ENCODE measurements at places on chromosomes 13 and 19.

GRCh38 chr19:48452289-48453190 lies 2.8 kb upstream of the KCNJ14 start:
- no peak for DNase-seq

- no peak for DNase-seq
Measured at GRCh38 chr19:56718231-56718630, 46.7 kb upstream of the ZNF835 start.

DNA sequence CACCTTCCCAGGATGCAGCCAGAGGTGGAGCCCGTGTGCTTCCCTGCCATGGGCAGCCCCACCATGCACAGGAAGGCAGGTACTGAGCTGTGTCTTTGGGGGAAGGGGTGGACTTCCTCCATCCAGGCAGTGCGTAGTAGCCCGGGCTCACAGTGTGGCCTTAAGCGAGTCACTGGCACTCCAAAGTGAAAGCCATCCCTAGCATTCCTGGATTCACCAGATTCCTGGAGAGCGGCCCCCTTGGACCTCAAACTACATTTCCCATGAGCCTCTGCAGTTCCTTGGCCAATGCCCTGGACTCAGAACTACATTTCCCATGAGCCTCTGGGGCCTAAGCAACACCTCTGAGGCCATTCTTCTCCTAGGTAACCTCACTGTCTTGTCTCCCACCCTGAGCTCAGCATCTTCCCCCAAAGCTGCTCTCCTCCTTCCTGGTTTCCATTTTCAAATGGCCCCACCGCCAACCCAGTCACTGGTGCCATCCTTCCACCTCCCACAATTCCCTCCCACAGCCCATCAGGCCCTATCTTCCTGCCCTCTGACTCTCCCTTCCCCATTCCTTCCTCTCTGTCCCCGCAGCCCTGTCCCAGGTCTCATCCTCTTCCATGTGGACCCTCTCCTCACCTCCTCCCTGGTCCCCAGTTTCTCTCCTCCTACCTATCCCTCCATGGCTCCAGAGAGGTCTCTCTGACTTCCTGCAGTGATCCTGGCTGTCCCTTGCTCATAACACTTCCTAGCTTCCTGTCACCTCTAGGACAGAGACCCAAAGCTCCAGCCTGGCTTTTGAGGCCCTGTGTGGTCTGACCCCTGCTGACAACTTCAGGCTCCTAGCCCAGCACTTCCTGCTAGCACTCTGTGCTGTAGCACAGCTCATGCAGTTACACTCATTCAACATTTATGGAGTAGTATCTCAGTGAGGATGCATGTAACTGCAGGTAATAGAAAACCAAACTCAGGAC lies at the start of gene C19orf81:
Gene C19orf81, plus strand, starts transcription at position 13 of the 959 bp plus-strand sequence. Its CDS starts 0 bp downstream, at position 13.
- DNase-seq = no peak

GRCh38 chr19:44891016-44891882 lies at the start of gene TOMM40:
TOMM40 (plus strand) TSS chr19:44891254; CDS start chr19:44891416, 162 bp downstream.
- DNase-seq = peak; percentile 100

GRCh38 chr19:48330012-48330681 lies 4.8 kb downstream of the EMP3 start:
- DNase-seq = peak; percentile 94

GRCh38 chr19:12000152-12000981 lies 35.1 kb downstream of the ZNF433 start:
- DNase-seq = peak; percentile 61

- DNase-seq = no peak
Measured at GRCh38 chr13:27792393-27793218, at the start of gene GSX1. GSX1 (plus strand) TSS chr13:27792483; CDS start chr13:27792691, 208 bp downstream.

GRCh38 chr19:14450168-14450874 lies 17.2 kb downstream of the PKN1 start:
- peak; percentile 54 for DNase-seq

- no peak for DNase-seq
Measured at GRCh38 chr13:38204556-38204955, 145.1 kb upstream of the UFM1 start.

GRCh38 chr19:9640956-9641355 lies 19.9 kb upstream of the ZNF561 start:
- DNase-seq = no peak

DNA sequence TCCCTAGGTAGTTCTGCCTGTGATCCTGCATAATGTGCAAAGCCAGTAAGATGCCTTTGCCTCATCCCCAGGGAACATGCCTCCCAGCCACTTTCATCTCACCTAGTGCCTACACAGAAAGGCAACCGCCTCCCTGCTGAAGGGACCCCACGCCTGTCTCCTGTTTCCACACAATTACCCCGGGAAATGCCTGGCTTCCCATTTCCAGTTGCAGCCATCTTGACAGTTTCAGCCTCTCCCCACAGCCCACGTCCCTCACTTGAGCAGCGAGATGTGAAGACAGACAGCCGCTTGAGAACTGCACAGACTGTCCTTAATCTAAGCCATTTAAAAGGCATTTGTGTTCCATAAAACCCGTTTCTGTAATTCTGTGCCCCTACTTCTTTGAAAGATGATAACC lies 4.7 kb upstream of the UQCRFS1 start:
- DNase-seq = no peak

- no peak for DNase-seq
Measured at GRCh38 chr13:24097064-24097463, 63.5 kb upstream of the SPATA13 start.

DNA sequence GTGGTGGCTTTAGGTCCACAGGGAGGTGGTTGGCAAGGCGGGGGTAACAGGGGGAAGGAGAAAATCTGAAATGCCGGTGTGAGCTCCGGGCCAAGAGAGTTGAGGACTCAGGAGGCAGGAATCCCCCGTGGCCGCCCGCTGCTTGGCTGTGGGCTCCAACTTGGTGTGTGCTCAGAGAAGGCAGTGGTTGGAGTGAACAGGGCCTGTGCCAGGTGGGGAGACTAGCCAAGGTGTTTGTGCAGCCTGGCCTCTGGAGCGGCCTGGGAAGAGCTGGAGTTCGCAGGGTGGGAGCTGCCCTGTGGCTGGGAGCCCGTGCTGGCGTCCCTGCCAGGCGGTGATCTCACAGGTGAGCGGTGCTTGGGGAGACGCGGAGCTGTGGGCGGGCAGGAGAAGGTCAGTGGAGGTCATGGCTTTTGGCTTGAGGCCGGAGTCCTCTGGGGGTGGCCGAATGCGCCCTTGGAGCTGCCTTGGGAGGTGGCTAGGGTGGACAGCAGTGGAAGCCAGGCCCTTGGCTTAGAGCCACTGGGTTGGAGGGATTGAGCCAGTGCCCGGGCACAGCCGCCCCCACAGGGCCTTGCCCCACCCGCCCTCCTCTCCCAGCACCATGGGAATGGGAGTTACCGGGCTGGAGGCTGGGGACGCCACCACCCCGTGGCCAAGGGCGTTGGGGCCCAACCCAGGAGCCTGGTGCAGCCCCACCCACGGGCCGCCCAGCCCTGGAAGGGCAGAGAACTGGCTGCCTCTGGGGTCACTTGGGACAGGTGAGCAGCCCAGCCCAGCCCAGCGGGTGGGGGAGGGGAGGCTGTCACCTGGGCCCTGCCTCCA lies 7.1 kb upstream of the CIRBP start:
- DNase-seq = peak; percentile 47

GRCh38 chr13:76213423-76213904 lies 577.3 kb downstream of the LMO7 start:
- no peak for DNase-seq

GRCh38 chr13:101327871-101328270 lies 88.4 kb downstream of the NALCN start:
- no peak for DNase-seq

- DNase-seq = no peak
Measured at GRCh38 chr13:47588676-47589075, 412.4 kb downstream of the SUCLA2 start.

DNA sequence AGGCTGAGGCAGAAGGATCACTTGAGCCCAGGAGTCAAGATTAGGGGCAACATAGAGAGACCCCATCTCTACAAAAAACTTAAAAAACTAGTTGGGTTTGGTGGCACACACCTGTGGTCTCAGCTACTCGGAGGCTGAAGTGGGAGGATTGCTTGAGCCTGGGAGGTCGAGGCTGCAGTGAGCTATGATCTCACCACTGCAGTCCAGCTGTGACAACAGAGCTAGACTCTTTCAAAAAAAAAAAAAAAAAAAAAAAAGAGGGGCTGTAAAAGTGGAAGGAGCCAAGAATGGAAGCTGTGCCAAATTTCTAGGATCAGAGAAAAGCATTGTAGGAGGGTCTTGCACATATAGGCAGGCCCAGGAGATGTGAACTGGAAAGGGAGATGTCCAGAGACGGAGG lies 9.6 kb downstream of the DNASE2 start:
- no peak for DNase-seq

DNA sequence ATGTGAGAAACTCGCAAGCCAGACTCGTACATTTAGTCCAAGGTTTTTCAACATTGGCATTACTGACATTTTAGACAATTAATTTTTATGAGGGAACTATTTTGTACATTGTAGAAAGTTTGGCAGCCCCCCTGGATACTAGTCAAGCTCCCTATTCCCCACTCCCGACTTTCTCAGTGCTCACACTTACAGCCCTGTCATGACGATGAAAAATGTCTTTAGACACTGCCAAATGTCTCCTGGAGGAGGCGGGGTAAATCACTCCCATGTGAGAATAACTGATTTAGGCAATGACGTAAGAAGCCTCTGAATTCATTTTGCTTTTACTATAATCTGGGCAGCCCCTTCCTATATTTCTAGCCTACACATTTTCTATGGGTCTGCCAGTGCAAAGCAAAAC lies 535.8 kb upstream of the KLHL1 start:
- DNase-seq = no peak

- DNase-seq = no peak
Measured at GRCh38 chr19:6587998-6588507, 2.9 kb downstream of the CD70 start.

DNA sequence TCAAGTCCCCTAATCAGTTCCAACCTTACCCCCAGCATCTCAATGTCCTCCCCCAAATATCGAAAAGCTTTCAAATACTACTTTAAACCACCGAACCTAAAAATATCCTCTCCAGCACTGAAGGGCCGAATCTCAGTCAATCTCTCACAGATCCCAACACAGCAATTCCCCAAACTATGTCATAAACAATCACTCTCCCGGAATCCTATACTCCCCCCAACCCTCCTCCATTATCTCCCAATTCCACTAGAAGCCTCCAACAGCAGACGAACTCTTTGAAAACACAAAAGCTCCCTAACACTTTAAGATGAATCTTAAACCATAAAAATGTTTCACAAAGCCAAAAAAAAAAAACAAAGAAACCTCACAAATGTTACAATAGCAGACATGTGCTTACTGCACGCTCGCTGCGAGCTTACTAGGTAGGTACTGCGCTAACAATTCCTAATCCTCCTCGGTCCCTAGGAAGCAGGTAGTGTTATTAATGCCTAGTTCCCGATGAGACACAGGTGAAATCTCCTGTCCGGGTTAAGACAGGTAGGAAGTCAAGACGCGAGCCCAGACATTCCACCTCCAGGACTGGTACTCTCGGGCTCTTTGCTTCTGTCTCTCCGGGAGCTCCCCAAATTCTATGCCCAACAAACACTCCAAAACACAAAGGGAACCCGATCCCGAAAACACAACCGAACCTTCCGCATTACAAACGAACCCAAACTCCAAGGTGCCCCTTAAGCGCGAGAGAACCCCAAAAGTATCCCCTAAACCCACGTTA lies 14.2 kb downstream of the FBXO46 start:
- peak; percentile 18 for DNase-seq

DNA sequence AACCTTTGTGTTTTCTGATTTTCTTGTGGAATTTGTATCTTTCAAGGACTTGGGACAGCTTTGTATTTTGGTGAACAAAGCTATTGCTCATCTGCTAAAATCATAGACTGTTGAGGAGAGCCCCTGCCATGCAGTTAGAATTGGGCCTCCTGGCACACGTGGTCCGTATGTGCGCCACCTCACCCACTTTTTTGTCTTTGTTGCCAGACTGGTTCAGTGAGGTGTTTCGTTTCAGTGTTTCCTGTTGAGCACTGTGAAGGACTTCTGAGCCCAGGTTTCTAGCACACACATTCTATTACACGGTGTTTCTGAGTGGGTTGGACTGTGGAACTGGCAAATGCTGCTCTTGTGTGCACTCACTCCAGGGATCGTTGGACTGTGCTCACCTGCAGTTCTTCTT lies 37.6 kb upstream of the RNF113B start:
- DNase-seq = no peak

DNA sequence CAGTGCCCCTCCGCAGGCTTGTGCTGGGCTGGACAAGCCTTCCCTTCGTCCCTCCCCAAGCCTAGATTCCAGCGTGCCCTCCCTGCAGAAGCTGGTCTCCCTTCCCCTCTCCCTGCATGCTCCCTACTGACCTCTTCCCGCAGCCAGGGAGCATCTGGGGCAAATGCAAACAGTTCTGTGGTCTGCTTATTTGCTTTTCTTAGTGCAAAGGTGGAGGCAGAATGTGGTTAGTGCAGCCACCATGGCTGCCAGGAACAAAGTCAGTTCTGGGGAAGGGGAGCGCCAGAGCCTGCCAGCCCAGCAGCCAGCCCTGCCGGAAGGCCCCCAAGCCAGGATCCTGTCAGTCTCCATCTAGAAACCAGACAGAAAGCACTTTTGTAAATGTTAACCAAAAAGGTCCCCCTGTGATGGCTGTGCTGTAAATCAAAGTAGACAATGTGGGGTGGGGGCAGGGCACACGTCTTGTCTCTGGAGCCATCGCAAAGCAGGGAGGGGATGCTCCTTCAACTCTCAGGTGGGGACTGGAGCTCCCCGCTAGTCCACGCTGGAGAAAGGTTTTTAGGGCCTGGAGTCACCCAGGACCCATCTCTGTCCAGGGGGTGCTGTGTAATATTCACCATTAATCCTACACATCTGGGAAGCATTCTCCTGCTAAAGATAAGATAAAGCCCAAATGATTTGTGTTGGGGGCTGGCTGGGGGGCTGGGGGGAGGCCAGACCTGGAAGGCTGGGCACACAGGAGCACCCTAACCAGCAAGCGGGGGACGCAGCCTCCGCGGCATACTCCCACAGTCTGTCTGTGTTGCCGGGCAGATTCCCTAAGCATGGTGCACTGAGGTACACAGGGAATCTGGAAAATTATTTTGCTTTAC lies 30.9 kb downstream of the SERP2 start:
- DNase-seq = no peak

DNA sequence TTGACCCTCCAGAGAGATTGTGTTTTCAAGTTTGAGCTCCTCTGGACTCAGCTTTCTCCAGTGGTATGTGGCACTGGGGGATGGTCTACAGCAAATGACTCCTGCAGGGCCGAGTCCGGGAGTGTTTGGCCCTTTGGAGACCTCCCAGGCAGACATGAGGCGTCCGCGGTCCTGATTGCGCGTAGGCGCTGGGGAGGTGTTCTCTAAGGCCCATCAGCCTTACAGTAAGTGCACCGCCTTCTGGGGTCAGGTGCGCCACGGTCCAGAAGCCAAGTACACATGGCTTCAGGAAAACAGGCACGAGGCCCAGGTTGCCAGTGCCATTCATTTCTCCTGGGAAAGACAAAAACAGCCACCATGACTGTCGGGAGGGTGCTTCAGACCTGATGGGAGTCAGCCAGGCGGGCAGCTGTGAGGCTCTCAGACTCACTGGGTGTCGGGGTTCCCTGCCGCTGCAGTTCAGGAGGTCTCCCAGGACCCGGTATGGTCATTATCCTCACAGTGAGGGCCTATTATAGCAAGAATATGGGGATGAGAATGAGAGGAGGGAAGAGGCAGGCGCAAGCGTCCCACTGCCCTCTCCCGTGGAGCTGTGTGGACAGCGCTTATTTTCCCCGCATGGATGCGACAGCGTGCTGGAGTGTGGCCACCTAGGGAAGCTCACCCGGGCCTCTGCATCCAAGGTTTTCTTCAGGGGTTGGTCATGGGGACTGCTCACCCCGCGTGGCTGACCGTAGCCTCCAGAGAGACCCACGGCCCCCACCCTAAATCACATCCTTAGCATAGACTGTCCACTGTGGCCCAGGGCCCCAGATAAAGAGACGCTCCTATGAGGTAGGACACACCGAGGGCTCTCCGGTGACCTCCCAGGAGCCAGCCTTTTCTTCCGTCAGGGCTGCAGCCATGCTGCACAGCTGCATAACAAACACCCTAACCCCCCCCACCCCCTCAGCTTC lies 21.8 kb downstream of the CCDC8 start:
- DNase-seq = no peak

GRCh38 chr13:24280720-24281119 lies 28.7 kb upstream of the C1QTNF9 start:
- no peak for DNase-seq
